ENCODE measurements at places on chromosomes 16 and 17.

- DNase-seq: no peak
These were observed 4.3 kb downstream of the KRT37 start for GRCh38 chr17:41420134-41420533.

DNA sequence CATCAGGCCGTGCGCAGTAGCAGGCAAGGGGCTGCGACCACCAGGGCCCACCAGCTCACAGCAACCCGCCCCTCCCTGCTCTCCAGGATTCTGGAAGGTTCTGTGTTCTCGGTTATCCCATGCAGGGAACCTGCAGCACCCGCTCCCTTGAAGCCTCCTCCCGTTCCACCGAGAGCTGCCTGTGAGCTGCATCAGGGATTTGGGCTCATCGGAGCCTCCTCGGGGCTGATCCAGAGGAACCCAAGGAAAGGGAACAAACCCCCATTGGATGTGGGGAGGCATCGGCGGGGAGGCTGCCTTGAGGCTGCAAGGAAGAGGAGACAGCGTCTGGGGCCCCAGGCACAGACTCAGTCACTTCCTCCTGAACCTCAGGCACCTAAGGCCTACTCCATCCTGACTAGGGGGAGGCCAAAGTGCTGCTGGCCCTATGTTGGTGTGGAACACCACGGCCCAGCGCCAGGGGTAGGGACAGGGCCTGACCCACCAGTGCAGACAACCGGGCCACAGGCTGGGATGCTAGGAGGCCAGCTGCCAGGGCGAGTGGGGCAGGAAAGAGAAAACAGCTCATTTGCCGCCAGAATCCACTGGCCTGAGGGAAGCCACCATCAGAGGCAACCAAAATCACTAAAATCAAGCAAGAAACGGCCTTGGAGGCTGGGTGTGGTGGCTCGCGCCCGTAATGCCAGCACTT is 14.4 kb upstream of the LGALS3BP start:
- DNase-seq: no peak

DNA sequence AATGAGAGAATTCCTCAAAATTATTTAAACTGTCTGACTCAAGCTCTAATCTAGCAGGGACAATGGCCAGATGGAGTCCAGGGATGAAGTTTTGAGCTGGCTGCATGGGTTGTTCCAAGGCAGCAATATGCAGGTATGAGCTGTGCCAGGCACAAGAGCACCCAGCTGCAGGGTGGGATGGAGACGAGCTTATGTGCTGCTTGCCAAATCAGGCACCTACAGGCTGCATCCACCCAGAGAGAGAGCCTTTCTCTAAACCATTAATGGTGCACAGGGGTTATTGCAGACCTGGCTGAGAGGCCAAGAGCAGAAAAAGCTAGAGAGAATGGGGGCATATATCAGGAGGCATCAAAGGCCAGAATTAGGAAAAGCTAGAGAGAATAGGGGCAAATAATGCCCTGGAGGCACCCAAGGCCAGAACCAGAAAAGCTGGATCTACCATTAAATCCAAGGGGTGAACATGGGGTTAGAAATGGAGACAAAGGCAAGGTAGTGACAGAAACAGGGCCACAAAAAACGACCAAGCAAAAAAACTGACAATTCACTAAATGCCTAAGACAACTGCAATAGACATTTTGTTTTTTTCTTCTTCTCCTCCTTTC is 11.0 kb downstream of the KRT33A start:
- no peak for DNase-seq

GRCh38 chr16:21608639-21609328 is 9.4 kb downstream of the METTL9 start:
- DNase-seq: no peak

- no peak for DNase-seq
These were observed 23.6 kb upstream of the ATF7IP2 start for GRCh38 chr16:10362077-10362863.

DNA sequence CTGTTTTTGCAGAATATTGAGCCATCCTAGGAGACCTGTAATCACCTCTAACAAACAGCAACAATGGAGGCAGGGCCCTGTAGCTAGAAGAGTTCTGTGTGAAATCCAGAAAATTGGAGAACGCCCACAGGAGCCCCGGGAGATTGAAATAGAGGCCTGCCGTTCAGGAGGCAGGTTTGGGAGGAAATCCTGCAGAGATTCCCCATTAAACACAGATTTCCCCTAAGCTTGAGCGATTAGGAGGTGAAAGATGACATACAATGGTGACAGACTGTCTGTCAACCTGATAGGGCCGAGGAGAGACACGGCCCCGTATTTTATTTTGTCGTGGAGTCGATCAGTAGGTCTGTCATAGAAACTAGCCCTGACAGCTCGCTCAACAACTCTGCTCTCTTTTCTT is 18.2 kb downstream of the CDK5RAP3 start:
- DNase-seq: no peak

DNA sequence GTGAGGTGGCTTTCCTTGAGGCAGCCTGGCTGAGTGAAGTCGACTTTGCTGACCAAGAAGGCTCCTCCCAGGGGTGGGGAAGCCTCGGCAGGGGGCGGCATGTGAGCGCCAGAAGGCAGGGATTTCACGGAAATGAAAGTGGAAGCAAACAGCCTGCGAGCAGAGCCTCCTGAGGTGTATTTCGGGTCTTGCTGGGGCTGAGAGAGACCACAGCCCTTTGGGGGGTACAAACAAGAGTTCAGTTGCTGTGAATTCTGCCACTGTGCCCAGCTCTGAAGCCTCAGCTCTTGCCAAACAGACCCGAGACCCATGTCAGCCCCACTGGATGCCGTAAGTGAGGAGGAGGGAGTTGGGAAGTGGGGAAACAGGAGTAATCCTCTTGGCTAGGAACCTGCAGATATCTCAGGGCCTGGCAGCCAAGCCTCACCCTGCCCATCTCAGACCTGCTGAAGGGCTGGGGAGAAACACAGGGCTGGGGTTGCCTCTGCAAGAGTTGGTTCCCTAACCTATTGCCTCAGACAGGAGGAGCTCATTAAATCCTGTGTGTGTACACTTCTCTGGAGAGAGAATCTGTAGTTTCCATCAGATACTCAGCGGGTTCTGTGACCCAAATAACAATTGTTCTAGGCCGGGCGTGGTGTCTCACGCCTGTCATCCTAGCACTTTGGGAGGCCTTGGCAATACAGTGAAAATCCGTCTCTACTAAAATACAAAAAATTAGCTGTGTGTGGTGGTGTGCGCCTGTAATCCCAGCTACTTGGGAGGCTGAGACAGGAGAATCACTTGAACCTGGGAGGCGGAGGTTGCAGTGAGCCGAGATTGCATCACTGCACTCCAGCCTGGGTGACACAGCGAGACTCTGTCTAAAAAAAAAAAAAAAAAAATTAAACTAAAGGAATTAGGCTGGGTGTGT is at the start of gene IFI35:
IFI35 (plus strand) TSS at position 146 of the 913 bp plus-strand sequence; CDS start at position 310, 164 bp downstream.
- peak; percentile 87 for DNase-seq

DNA sequence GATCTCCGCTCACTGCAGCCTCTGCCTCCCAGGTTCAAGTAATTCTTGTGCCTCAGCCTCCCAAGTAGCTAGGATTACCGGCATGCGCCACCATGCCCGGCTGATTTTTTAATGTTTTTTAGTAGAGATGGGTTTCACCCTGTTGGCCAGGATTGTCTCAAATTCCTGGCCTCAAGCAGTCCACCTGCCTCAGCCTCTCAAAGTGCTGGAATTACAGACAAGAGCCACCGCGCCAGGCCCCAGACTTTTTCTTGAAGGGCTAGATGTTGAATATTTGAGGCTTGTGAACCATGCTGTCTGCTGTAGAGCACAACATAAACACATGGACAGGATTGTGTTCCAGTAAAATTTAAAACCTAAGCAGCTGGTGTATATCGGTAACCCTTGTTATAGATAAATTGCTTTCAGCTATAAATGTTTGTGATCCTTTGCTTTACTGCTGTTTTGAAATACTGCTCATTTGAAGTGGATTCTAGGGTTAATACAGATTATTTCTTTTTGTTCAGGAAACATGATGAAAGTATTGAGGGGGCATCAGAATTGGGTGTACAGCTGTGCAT is 12.4 kb downstream of the WSB1 start:
- no peak for DNase-seq

GRCh38 chr16:49094471-49094870 is 187.2 kb downstream of the CBLN1 start:
- DNase-seq: no peak

DNA sequence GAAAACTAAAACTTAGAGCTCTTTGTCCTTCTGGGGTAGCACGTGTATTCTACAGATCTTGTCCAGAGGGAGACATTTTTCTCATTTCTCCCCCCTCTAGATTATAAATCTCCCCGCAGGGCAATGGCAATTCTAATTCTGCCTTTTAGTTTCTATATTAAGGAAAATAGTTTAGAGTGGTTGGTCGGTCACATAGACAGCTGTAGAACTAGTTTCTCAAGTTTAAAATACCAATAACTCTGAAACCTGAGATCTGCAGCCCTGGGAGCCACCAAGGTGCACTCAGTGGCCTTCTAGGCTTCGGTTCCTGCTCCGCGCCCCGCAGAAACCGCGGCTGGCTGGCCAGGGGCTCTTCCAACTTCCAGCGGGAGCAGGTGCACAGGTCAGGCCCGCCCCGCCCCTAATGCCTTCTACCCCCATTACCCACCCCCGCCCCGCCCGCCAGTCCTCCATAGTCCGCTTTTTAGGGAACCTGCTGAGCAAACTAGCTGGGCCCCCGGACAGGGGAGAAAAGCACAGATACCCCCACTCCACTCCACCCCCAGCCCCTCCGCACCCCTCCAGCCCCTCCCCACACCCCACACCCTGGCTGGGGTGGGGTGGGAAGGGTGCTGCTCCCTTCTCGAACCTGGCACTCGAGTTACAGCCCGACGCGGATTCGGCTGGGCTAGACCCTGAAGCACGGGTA is 431 bp downstream of the SLFN11 start:
- DNase-seq: peak; percentile 40

DNA sequence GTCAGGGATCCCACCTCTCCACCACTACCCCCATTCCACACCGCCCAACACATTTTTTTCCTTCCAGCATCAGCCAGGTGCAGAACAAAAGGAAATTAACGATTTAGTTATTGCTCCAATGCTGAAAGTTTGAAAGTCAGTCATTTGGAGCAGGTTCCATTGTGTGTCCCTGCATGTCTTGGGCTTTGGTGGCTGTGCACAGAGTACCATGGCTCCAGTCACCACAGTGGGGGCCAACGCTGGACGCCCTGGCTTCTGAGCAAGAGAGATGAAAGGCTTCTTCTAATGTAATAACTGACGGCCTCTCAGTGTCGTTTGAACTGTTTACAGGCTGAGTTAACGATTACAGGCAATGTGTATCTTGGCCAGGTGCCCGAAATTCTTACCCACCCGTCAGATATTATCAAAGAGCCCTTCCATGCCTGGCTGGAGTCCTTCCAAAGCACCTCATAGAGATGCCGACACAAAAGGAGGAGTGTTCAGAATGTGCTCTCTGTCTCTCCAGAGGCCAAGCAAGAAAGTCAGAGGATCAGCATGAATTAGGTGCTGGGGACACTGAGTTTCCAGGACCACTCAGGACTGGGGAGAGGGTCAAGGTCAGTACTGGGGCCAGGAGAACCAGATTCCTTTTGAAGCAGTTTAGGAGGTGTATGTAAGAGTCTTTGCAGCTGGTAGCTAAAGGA is 25.9 kb downstream of the RNF43 start:
- DNase-seq: no peak

DNA sequence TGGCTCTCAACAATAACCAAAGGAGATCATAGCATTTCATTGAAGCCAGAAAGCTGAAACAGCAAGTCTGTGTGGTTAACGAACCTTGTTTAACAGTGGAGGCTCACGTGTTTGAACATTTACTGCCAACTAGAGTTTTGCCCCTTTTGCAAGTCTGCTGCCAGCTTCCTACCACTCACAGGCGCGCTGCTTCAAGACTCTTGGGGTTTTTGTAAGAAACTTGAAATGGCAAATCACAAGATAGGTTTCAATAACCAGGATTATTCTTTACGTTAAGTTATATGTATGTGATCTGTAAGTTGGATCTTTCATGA is 1.2 kb downstream of the SNTB2 start:
- DNase-seq: peak; percentile 2

- DNase-seq: no peak
These were observed 17.7 kb downstream of the CDIP1 start for GRCh38 chr16:4520913-4521312.

DNA sequence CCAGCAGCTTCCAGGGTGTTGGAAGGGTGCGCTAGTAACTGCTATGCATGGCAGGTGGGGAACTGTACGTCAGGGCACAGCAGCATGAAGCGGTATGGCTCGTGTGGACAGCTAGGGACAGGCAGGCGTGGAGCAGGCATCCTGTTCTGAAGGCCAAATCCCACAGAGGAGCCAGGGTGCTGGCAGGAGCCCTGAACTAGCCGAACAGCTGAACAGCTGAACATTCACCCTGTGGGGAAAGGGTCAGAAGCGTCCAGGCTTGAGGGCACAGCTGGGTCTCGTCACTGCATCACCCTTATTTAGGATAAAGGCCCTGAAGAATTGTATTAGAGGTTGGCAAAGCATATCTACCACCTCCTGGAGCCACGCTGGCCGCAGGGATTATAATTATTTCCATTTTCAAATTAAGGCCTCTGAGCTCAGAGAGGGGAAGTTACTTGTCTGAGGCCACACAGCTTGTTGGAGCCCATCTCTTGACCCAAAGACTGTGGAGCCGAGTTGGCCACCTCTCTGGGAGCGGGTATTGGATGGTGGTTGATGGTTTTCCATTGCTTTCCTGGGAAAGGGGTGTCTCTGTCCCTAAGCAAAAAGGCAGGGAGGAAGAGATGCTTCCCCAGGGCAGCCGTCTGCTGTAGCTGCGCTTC is 3.3 kb upstream of the STH start:
- no peak for DNase-seq

All from CD4-positive, alpha-beta T cell treated with Interferon gamma for 1 hour (primary cell).